ENCODE measurements at places on chromosomes 11 and 22.

- DNase-seq = no peak
Measured at GRCh38 chr22:49833340-49834007, 5.8 kb upstream of the BRD1 start.

GRCh38 chr11:32911413-32911812 lies 18.8 kb downstream of the QSER1 start:
- DNase-seq = no peak

DNA sequence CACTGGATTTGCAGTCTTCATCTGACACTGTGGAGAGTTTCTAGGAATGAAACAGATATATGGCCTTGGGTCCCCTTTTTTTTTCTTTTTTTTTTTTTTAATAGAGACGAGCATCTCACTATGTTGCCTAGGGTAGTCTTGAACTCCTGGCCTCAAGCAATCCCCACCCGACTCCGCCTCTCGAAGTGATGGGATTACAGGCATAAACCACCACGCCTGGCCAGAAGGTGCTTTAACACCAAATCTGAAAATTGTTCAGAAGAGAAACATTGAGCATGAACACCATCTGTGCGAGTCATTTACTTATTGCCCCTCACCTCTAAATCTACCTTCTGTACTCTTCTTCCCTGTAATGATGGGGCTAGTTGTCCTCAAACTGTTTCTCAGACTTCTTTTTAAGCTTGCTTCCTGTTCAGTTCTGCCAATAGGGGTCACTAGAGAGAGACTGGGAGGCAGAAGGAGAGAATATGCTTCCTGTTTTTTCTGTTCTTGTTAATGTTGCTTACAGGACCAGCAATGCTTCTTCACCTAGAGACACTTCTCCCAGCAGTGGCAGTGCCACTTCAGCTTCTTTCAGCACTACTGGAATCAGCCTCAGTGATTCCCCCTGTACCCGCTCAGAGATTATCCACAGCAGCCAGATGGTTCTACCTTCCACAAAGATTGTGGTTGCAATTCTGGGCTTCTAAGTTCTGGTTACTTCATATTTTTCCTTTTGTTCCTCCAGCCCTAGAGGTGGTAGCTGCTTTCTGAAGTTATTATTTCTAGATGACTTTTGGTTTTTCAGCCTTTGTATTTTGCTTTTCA lies 20.8 kb upstream of the ZBED5 start:
- no peak for DNase-seq

DNA sequence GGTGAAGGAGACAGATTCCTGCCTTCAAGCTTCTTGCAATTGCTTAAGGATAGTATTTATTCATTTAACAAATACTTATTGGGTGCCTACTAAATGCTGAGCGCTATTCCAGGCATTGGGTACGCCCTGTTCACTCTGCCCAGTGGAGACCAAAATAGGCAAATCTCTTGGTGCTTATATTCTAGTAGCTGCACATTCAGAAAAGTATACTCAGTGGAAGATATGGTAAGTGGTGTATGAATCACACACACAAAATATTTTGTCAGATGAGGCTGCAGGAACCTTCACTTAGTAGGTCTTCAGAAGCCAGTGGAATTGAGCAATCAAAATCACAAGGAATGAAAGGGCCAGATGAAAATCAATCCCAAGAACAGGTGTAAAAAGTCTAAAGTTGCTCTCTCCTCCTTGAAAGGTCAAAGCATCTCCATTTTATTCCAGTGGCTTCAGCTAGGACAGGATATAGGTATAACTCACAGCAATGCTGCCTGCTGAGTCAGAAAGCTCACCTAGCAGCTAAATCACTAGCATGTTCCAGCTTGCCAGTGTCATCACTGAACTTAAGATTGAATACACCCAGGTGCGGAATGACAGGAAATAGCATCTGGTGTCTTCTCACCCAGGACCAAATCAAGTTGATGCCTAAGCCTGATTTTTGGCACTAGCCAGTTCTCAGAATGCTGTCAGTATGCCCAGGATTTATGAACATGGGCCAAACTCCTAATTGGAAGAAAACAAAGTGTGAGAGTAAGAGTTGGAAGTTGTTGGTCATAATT lies 83.9 kb downstream of the AMOTL1 start:
- DNase-seq = no peak

DNA sequence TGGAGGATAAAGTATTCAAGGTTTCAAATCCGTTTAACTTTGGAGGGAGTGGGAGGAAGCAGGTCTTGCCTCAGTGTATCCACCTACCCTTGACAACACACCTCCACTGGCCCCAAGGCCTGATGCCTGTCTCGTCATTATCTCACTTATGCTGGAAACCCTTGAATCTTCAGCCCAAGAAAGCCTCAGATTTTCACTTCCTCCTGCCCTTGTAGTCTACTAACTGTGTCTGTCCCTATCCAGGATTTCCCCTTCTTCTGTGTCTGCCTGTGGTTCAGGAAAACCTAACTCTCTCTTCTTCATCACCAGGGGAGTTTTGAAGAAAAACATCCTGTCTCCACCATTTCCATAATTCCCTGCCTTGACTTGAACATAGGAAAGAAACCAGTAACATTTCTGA lies 56.1 kb downstream of the SYT9 start:
- DNase-seq = no peak

- DNase-seq = no peak
Measured at GRCh38 chr11:69050592-69051380, 2.1 kb downstream of the TPCN2 start.

DNA sequence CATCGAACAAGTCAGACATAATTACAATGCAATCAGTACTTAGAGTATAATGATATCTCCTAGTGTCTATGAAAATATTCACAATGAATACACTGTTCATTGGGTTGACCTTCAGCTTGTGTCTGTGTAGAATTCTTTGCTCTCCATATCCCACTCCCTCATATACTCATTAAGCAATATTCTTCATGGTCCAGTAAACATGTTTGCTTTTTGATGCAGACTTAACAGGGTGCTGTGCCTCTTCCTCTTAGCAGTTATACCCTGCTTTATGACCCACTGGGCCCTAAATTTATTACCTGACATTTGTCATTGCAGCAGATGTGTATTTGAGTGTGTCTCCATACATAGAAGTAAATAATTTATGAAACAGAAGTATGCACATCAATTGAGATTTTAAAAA lies 352.5 kb upstream of the CCDC179 start:
- DNase-seq = no peak

- DNase-seq = peak; percentile 78
Measured at GRCh38 chr11:72237112-72237931, 6.7 kb downstream of the PHOX2A start.

- no peak for DNase-seq
Measured at GRCh38 chr11:13761716-13762115, 93.2 kb downstream of the FAR1 start.

DNA sequence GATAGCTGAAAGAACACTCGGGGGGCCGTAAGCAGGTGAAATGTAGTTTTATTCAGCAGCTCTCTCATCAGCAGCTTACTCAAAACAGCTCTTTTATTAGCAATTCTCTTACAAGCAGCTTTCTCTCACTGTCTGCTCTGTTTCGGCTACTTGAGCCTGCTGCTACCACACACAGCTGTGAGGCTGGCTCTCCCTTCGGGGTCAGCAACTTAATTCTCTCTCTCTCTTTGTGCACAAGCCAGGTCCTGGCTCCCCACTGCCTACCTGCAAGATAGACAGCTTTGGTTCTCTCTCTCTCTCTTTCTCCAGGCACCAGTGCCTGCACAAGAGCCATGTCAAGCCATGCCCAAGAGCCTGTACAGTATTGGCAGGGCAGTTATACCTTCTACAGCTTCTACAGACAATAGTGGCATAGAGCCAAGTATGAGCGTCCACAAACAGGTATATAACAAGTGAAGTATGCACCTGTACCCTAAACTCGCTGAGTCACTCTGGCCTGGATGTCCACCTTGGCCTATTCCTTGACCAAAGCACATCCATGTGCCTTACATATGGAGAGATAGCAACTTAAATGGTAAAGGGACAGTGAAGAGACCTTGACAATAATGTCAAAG lies 110.8 kb downstream of the MTNR1B start:
- no peak for DNase-seq

- DNase-seq = no peak
Measured at GRCh38 chr11:78194490-78194889, 5.8 kb downstream of the USP35 start.

DNA sequence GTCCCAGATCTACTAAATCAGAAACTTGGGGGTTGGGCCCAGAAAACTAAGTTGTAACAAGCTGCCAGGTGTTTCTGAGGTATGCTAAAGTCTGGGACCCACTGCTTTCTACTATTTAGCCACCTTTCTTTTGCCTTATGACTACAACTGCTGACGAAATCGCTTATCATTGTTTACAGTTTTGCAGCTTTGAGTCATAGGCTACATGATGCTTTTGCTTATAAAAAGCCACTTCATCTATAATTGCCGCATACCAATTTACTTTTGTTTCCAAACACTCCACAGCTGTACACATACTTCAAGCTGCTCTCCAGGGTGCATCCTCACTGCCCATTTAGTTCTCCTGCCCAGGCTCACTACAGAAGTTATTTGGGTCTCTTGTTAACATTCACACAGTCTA lies 144.7 kb downstream of the ENTHD1 start:
- DNase-seq = no peak

- no peak for DNase-seq
Measured at GRCh38 chr11:130616573-130616972, 168.1 kb downstream of the ADAMTS15 start.

- no peak for DNase-seq
Measured at GRCh38 chr11:132174362-132175255, 804.2 kb downstream of the NTM start.

DNA sequence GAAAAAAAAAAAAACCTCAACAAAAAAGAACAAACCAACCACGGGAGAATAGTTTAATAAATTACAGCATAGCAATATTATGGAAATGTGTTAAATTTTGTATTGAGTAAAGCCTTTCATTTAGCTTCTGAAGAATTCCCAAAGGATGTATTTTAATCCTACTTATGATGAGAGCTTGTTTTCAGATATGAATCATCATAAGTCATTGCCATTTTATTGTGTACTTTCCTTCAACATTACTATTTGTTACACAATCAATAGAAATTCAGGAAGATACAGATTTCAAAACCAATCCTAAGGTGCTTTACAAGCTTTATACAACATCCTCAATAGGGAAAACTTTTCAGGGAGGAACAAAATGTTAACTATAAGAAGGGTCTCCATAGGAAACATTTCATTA lies 200.6 kb upstream of the CTSC start:
- no peak for DNase-seq

DNA sequence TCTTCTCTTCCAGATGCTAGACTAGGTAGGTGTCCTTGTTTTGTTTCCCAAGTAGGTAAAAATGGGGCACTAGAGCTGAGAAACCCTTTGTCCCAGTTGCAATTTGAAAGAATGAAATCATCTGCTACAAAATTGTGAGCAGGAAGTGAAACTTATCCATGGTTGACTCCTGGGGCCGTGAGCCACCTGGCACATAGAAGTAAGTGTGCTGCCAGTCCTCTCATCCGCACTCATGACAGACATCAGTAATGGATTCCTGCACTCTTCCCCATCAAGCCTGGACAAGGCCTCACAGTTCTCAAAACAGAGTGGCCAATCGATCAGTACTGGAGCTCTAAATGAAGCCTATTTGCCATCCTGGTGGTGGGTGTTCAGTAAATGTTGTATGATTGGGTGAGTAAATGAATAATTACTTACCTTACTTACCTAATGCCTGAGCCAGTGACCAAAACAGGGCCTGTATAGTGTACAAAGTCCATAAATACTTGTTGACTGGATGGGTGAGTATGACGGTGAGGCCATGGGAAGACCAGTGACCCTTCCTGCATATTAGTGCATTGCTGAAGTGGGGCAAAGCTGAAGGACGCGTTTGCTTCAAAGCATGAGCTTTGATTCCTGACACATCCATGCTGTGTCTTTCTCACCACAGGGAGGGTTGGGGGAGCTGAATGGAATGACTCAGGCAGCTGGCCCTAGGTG lies 68.9 kb upstream of the HEPHL1 start:
- DNase-seq = no peak

- DNase-seq = peak; percentile 72
Measured at GRCh38 chr22:44625981-44626687, 75.9 kb upstream of the PRR5 start.

DNA sequence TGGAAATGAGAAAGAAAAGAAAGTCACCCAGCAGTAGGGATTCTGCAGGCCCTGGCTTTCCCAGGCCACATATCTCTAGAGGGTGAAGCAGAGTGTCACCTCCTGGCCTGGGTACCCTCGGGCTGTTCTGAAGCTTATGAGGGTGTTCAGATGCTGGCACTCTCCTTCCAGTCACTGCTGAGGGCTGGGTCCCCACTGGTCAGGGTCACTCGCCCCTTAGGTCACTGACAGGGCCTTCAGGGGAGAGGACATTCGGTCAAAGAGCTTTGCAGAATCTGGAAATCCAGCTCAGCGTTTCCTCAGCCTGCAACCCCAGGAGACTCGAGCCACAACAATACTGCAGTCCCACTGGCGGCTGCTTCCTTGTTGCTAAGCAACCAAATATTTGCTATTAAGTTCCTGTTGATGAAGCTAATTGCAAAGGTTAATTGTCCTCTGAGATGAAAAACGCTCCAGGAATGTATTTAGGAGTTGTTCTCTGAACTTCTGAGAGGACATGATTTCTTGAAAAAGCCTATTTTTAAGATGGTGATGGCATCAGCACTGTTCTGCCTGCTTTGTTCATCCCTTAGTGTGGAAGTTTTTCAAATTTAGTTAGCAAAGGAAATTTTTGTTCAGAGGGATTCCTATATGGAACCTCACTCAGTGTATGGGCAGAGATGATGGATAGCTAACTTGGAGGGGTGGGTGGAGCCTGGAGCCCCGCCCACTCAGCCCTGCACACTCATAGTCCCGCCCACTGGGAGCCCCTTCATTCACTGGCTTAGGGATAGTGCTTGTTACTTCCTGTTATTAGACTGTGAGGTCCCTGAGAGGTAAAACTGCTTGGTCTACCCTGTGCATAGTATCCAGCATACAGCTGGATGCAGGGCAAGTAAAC lies 109.2 kb downstream of the CSNK2A3 start:
- peak; percentile 15 for DNase-seq

- DNase-seq = peak; percentile 63
Measured at GRCh38 chr11:78000193-78000592, 5.7 kb upstream of the INTS4 start.

- no peak for DNase-seq
Measured at GRCh38 chr11:62025487-62026105, 58.2 kb upstream of the FTH1 start.

- DNase-seq = no peak
Measured at GRCh38 chr11:12157241-12157661, 46.9 kb downstream of the MICAL2 start.

DNA sequence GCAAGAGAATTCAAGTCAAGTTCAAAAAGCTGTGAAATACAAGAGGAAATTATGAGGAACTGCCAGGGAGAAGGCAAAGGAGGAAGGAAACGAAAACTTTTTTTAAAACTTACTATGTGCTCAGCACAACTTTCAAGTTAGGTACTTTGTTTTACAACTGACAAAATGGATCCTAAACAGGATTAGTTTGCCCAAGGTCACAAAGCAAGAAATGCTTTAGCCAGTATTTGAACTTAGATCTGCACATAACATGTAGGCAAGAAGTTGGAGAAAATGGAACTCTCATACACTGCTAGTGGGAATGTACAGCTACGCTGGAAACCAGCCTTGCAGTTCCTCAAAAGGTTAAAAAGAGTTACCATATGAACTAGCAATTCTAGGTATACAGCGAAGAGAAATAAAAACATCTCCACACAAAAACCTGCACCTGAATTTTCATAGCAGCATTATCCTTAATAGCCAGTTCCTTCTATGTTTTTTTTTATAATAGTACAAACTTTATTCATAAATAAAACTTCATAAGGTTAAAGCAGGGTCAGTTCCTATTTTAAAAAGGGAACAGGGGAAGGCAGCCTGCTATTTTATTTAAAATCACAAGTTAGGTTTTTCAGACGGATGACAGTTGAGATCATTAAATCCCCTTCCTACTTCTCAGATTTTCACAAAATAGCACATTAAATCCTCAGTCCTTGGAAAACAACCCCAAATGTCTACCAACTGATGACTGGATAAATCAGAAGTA lies 19.2 kb downstream of the DDX6 start:
- no peak for DNase-seq

All from BE2C (cell line).